GM04503 (cell line): ENCODE measurements at places on chromosomes 2 and 18.

DNA sequence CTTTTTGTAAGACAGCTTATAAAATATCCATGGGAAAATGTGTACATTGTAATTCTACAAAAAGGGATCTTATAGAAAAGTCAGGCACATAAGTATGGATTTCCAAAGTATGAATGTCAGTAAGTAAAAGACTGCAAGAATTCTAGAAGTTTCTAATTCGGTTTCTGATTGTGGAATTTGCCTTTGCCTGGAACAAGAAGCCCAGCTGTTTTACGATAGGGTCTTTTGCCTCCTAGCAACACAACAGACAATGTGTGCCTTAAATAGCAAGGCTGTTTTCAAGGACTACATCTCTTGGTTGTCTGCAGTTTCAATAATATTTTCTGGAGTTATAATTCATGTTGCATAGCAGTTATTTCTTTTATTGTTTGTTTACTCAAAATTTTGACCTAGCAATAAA, 312.9 kb downstream of the MTX2 start:
- no peak for DNase-seq

DNA sequence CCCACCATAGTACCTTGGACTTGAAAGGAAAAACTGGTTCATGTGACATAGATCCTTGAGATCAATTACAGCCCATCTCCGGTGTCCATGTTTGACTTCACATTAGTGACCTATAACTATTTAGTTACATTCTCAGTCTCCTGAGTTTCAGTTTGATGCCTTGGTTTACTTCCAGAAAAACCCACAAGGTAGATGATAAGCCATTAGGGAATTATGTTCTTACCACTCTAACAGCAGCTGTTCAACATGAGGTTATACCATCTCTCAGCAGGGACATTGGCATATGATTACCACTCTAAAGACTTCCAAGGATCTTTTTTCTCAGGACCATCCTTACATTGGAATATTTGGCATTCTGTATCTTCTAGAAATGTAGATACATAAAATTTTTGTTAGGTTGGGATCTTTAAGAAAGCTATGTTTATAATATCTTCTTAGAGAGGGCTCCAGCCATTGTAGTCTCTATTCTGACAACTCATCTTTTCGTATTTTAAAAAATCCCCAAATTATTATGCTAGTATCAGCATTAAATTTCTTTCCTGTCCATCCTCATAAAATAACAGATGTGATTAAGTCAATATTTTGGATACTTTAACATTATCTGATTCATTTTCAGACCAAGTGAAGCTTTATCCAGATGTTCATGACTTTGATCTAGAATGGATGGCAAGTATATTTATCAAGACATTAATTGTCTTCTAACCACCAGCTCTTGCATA, 258.9 kb downstream of the RDH14 start:
- no peak for DNase-seq

DNA sequence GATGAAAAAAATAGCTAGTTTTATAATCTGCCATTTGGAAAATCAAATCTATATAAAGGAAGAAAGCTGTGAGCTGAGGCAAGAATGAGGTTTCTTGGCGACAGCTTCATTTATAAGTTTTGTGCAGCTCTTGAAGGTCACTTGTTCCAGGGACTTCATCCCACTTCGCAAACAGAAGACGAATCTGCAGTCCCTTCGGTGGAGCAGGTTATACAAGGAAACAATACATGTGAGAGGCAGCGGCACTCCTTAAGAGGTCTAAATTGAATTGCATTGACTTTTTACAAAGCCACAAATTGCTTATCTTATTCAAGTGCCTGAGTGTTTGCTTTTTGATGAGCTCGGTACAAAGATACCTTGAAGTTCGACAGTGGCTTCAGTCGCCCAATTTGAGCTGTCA, 72.2 kb downstream of the C1QL2 start:
- DNase-seq, result no peak

DNA sequence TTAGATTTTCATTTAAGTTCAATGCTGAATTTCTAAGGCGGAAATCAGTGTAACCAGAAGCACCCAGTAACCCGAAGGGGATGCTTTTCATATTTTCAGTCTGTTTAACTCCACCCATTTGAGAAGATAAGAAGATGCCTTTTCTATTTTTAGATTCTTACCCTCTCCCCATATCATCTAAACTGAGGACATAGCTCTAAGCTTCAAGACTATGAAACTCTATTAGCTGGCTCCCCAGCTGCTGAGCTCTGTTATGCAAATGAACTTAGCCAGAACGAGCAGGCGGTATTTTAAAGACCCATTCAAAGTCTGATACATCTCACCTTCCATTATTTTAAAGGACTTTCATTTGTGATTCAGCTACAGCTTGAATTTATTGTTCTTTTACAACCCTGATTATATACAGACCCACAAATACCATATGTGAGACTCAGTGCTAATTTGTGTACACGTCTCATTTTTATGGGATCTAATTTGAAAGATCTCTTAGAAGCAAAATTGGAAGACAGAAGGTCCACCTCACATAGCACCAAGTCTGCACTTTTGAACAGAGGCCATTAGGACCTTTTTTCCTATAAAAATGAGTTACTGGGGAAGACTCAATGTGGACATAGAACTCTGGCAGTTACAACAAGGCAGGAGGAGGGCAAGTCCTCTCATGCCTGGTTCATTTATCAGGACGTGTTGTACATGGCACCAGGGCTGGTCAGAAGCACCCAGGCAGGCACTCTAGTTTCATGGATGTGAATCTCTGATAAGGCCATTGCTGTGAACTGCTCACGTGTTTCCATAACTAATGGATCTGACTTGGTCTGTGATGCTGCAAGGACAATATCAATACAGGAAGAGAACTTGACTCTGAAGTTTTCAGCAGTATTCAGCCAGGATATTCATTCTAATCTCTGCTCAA, 16.3 kb downstream of the CDC42EP3 start:
- no peak for DNase-seq

- DNase-seq, result peak; percentile 34
Measured at GRCh38 chr18:73848656-73849055, 299.0 kb downstream of the FBXO15 start.

DNA sequence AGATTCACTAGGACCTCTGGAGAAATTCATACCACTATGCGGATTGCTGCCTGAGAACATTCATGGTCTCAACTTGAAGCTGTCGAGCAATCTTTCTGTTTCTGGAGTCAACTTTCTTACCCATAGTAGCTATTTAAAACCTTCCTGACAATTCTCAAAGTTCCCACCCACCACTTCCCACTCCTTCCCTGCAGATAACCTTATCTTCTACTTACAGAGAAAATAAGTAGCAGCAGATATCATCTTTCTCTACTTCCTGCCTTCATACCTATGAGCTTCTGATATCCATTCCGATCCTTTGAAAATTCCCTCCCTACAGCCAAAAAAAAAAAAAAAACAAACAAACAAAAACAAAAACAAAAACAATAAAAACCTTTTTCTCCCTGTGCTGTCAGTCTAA, 81.2 kb upstream of the CYRIA start:
- no peak for DNase-seq

- DNase-seq, result no peak
Measured at GRCh38 chr18:49026501-49027373, 76.0 kb upstream of the SMAD7 start.

DNA sequence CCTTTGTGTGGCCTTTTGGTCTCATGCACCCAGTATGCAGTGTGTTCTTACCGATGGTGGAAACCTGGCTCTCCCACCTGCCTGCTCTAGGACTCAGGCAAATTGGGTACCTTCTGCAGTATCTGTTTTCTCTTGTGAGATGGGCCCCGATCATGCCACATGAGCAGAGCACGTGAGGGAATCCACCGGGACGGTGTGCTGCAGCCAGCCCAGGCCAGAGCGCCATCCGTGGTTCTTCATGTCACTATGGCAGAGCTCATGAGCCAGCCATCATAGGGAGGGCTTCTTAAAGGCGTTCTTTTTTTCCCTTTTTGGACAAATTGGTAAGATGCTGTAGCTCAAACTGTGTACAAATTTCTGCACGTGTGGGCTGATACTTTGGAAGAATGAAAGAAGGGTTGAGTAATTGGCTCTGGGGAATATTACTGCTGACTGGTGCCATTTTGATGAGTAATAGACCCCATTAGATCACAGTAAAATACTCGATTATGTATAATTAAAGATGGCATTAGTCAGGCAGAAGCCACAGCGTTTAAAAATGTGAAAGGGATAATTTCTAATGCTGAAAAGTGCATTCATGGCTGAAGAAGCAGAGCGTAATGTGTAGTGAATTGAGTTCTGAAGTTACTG, 19.2 kb downstream of the SH3RF3 start:
- DNase-seq, result no peak

- DNase-seq, result peak; percentile 39
Measured at GRCh38 chr2:27762951-27763906, 8.3 kb upstream of the MRPL33 start.

- DNase-seq, result no peak
Measured at GRCh38 chr2:179991344-179991743, 15.8 kb downstream of the CWC22 start.

DNA sequence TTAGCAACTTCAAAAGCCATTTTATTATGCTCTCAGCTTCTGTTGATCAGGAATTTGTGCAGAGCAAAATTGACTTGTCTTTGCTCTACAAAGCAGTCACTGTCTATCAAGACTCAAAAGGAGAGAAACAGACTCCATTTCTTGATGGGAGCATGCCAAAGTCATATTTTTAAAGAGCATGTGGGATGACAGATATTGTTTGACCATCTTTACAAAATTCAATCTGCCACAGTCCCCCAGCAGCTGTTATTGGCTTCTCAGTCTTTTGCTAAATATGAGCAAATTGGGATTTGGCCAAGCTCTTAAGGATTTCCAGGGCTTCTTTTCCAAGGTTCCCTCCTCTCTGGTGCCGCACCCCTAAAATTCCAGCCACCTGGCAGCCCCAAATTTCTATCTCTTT, 67.9 kb downstream of the TEX51 start:
- no peak for DNase-seq

GRCh38 chr18:44558767-44559166, 121.9 kb upstream of the SETBP1 start:
- no peak for DNase-seq

DNA sequence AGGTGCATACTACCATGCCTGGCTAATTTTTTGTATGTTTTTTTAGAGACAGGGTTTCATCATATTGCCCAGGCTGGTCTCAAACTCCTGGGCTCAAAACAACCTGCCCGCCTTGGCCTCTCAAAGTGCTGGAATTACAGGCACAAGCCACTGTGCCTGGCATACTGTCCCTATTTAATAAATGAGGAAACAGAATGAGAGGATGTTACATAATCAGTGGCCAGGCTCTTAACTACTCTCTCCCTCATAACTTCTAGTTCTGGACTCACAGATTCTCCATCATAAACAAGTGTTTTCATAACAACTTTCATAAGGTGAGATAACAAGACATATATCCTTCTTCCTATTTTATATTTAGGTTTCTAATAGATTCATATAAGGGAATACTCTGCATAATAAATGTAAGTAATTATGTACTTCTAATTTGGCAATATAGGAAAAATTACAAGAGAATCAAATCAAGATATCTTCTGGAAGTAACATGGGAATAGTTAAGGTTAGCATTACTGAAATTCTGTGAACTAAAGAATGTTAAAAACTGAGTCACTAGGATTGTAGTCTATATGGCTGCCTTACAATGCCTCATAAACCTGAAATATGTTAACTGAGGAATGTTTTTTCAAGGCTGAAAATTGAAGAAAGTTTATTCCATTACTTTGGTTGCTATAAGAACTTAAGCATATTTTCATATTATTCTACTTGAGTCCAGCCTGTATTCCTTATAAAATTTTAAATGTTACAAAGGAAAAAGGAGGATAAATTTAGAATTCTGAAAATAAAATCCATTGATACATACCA, 71.3 kb downstream of the SLC25A12 start:
- no peak for DNase-seq

DNA sequence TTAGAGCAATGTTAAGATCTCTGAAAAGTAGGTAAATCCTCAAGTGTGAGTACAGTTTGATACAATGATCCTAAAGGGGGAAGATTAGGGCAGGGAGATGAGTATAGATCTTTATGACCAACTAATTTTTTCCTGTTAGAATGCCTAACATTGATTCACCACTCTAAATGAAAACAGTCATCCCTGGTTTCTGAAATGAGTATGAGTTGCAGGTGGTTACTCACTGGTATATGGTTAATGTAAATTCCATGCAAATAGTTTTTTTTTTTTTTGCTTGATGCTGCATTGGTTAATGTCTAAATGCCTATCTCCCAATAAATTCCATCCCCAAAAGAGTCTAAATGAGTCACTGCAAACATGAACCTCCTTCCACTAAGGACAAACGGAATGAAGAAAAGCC, 55.0 kb upstream of the SERPINB2 start:
- no peak for DNase-seq

- DNase-seq, result no peak
Measured at GRCh38 chr2:219396863-219397457, 9.2 kb upstream of the DNPEP start.

GRCh38 chr2:102603904-102604303, 15.4 kb upstream of the SLC9A2 start:
- no peak for DNase-seq

GRCh38 chr18:61699397-61700110, 193.3 kb downstream of the RNF152 start:
- no peak for DNase-seq

DNA sequence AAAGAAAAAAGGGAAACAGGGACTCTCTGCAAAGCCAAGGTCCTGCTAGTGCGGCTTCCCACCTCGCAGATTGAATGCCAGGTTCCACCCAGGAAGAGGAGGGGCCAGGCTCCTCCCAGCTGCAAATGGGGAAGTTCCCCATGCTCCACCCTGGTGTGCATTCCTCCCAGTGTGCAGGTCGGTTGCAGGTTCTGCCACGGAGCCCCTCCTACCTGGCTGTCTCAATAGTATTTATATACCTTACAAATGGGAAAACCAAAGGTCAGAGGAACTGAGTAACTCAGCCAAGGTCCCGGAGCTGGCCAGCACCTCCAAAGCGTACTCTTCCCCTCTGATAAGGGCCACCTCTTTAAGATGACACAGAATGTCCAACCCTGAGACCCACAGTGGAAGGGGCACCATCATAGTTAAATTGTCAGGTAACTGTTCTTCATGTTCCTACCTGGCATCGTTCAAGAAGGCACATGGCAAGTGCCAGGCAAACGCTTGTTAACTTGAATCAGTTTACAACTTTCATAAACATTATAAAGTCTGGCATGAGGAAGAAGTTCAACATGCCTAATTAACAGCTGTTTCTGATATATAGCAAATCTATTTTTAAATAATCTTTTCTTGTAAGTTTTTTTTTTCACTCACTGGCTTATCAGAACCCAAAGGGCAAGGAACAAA, 35.5 kb downstream of the POU3F3 start:
- DNase-seq, result no peak

DNA sequence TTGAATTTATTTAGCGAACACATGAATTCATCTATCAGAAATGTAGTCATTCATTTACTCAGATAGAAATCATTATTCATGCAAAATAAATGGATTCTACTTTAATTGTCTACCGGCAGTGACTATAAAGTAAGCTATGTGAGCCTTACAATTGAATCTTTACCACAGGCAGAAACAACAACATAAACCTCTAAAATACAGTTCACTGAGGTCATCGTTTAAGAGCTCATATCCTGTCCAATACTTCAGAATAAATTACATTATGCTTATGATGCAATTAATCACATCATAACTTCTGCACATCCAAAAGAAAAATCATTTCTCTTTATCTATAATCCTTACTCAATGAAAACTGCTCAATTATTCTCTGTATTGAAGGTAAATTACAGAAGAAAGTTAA, 244.7 kb downstream of the HNMT start:
- DNase-seq, result no peak
